ENCODE measurements at places on chromosomes 3 and 15. TPM values are rescaled to one million over a fixed set of nuclear protein-coding genes. Genes with fewer than 3 reads are reported as not detected.

GRCh38 chr3:161316006-161316689, 55.2 kb downstream of the SPTSSB start:
- no peak for DNase-seq

- DNase-seq: no peak
These were observed 10.3 kb upstream of the SLC25A38 start for GRCh38 chr3:39372833-39373232.

DNA sequence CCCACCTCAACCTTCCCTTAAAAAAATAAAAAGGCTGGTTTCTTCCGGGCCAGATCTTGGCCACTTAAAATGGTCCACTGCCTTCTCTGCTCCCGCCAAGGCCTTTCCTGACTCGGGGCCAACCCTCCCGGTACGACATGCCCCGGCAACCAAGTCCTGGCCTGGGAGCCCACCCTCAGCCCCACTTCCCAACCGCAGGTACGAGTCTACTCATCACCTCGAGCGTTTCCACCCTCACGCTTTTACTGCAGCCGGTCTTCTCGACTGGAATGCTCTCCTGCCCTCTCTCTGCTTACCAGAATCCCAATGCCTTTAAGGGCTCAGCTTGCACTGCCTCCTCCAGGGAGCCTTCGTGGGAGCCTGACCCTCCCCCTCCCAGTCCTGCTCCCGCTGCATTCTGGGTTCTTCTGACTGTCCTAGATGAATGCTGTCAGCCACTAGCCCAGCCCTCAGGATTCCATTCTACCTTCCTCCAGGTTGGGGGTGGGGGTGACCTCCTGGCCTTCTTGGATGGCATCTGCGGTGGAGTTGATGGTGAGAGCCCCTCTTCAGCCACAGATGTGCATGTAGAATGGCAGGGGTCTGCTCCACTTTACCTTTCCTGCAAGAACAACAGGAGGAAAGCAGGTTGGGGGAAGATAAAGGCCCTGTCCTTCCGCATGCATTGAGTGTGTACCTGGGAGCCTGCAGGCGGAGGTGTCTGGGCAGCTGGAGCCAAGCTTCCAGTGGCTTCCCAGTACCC, 1.1 kb upstream of the CSRNP1 start:
- no peak for DNase-seq

DNA sequence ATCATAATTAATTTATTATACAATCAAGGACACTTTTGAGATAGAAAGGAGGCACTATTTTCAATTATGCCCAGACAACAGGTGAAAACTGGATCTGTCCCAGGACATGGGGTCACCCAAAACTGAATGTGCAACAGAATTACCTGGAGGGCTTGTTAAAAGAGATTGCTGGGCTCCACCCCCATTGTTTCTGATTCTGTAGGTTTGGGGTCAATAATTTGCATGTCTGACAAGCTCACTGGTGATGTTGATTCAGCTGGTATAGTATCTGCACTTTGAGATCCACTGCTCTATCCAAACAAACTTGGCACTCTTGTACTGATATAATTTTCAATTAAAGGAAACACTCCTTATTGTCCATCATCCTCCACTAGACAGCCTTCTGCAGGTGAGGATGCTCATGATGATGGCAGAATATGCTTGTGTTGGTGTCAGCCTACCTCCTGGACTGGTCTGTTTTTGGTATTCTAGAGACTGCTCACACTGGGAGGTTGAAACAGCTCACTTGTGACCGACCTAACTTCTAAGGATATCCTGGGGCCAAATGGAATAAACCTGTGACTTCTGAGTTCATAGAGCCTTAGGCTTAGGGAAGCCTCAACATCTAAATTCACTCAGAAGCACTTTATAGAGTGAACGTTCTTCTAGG, 2.2 kb downstream of the P2RY14 start:
- DNase-seq: no peak

DNA sequence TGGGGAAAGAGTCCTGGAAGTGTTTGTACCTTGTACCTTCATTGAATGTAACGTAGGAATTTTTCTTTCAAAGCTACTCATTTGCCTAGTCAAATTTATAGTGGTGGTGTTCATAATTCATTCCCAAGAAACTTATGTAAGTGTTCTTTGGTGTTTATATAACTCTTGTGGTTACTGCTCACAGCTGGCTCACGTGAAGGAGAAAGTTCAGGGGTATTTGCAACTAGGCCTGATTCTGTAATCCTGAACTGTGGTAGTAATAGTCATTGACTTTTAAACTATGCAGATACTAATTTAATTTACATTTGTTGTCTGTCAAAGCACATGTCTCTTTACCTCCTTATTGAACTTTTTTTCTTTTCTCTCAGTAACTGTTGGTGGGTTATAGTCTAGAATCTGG, 50.5 kb upstream of the TEX264 start:
- DNase-seq: peak; percentile 14

- no peak for DNase-seq
These were observed 67.6 kb upstream of the PLCL2 start for GRCh38 chr3:16817197-16817596.

Gene A4GNT
- not detected for total RNA-seq

Gene CHD2
- total RNA-seq: 37.5 TPM

DNA sequence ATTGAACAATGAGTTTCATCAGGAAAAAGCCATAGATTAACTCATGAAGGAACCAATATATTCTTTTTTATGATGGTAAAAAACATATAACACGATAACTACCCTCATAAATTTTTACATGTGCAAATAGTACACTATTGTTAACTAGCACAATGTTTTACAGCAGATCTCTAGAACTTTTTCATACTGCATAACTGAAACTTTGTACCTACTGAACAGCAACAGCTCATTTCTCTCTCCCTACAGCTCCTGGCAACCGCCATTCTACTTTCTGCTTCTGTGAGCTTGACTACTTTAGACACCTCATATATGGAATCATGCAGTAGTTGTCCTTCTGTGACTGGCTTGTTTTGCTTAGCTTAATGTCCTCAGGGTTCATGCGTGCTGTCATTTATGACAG, 235.4 kb downstream of the NFKBIZ start:
- no peak for DNase-seq

DNA sequence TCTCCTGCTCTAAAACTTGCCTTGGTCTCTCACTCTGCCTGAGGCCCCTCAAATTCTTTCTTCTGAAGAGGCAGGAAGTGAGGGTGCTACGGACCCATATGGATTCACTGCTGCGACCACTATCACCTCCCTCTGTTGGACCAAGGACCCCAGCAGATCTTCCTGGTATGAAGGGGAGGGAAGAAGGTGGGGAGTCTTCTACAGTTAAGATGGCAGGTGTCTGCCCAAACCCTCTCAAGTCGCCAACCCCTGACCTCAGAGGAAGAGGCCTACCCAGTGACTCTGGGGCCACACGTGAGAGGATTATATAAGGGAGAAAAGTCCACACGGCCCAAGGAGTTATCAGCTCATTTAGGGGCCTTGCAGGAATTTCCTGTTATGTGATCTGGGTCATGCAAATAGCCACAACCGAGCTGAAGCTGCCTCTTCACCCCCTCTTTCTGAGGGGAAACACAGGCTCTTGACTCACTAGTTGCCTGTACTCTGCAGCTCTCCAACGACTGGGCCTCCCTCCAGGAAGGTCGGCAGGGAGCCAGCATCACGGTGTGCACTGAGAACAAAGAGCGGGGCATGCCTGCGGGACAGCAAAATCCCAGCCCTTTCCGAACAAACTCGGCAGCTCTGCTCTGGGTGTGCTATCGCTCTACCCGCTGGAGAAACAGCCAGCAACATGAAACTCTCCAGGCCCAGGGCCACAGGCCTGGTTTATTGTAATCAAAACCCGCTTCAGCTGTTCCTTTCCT, 116.0 kb downstream of the XXYLT1 start:
- DNase-seq: peak; percentile 96

GRCh38 chr3:10997196-10997595, 4.6 kb downstream of the SLC6A1 start:
- DNase-seq: no peak

Gene RHOV
- 0.20 TPM for total RNA-seq

Gene HDC
- not detected for total RNA-seq

- no peak for DNase-seq
These were observed 263.6 kb downstream of the GABRG3 start for GRCh38 chr15:27234593-27234992.

DNA sequence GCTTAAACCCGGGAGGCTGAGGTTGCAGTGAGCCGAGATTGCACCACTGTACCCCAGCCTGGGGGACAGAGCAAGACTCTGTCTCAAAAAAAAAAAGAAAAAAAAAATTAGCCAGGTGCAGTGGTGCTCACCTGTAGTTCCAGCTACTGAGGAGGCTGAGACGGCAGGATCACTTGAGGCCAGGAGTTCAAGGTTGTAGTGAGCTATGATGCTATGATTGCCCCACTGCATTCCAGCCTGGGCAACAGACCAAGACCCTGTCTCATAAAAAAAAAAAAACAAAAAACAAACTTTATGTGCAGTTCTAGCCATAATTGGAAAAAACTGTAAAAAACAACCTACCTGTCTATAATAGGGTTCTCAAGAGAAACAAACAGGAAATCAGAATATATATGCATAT, 39.9 kb upstream of the IGF2BP2 start:
- no peak for DNase-seq

Measured in RPMI7951 (cell line).